Neural crest cell (in vitro differentiated cells): ENCODE measurements at places on chromosomes 2 and 18. TPM values are rescaled to one million over a fixed set of nuclear protein-coding genes. Genes with fewer than 3 reads are reported as not detected.

Gene OSR1
- total RNA-seq = 0.33 and 0.45 TPM in 2 replicates

Gene TMEM169
- total RNA-seq = 29.7 and 34.8 TPM in 2 replicates

DNA sequence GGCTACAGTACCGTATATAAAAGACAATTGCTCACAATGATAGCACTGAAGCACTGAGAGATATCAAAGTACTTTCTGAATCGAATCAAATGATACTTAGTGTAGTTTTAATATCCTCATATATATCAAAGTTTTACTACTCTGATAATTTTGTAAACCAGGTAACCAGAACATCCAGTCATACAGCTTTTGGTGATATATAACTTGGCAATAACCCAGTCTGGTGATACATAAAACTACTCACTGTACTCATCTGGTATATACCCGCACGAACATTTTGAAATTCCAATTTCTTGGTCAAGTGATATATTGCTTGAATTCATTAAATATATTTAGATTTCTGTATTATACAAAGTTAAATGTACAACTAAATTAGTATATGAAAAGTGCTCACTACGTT is 20.5 kb downstream of the SLC39A6 start:
- no peaks in the 10 kb centered on the region for H3K27me3 ChIP-seq
- H3K36me3 ChIP-seq = peaks cover 22% of the 10 kb centered on the region
- no peak overlapping the region for H3K27ac ChIP-seq
- no peaks in the 10 kb centered on the region for H3K4me1 ChIP-seq
- H3K4me3 ChIP-seq = no peak overlapping the region

DNA sequence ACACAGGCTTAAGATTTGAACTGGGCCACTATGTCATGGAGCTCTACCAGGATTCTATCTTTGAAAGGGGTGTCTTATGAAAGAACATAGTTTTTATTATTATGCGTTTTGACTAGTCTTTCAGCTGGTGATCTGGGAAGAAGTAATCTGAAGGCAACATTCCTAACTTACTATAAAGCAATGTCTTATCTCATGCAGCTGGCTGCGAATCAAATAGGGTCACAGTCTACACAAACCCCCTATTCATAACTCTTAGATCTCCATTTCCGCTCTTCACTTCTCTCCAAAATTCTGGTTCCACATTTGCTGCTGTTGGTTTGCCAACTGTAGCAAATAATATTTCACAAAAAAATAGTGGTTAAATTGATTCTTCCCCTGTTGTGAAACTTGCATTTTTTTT is 813.3 kb downstream of the CNTNAP5 start:
- no peaks in the 10 kb centered on the region for H3K27me3 ChIP-seq
- no peak overlapping the region for H3K27ac ChIP-seq
- no peak for DNase-seq
- no peaks in the 10 kb centered on the region for H3K36me3 ChIP-seq

GRCh38 chr2:159053161-159054031 is 85.0 kb downstream of the TANC1 start:
- H3K4me1 ChIP-seq = peaks cover 60% of the 10 kb centered on the region
- H3K4me3 ChIP-seq = no peak overlapping the region
- H3K36me3 ChIP-seq = no peaks in the 10 kb centered on the region
- H3K27me3 ChIP-seq = no peaks in the 10 kb centered on the region
- H3K27ac ChIP-seq = no peak overlapping the region

GRCh38 chr2:166775176-166775575 is 113.1 kb upstream of the XIRP2 start:
- no peak for DNase-seq
- no peak overlapping the region for H3K27ac ChIP-seq
- H3K4me1 ChIP-seq = peaks cover 6% of the 10 kb centered on the region
- H3K36me3 ChIP-seq = no peaks in the 10 kb centered on the region
- no peak overlapping the region for H3K4me3 ChIP-seq

- no peaks in the 10 kb centered on the region for H3K36me3 ChIP-seq
- H3K4me3 ChIP-seq = no peak overlapping the region
- H3K4me1 ChIP-seq = no peaks in the 10 kb centered on the region
- no peaks in the 10 kb centered on the region for H3K27me3 ChIP-seq
- no peak overlapping the region for H3K27ac ChIP-seq
Measured at GRCh38 chr2:79757526-79757925, 244.7 kb downstream of the CTNNA2 start.
